ENCODE measurements at places on chromosomes 7 and 10.

DNA sequence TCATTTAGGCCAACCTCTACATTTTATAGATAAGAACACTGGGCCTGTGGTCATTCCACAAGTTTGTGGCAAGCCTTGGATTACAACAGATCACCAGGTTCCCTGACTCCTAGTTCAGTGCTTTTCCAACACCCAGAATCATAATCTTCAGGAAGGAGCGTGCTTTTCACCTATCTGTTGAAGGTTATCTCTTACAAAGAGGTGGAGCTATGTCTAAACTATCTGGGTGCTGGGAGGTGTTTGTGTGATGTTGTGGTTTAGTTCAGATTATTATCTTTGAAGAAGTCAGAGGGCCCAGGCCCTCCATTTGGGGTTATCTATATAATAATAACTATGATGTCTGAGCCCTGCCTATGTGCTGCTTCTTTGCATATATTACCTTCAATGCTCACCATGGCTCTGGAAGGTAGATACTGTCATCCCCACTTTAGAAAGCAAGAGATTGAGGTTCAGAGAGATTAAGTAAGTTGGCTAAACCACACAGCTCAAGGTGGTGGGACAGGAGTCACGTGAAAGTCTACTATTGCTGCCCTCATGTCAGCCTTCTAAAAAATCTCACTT, 24.0 kb downstream of the IL2RA start:
- no peaks in the 10 kb centered on the region for H3K4me1 ChIP-seq
- no peaks in the 10 kb centered on the region for H3K27me3 ChIP-seq
- no peak overlapping the region for H3K4me3 ChIP-seq
- no peak for DNase-seq
- H3K36me3 ChIP-seq: no peaks in the 10 kb centered on the region

GRCh38 chr10:99235658-99236626, at the start of gene HPSE2:
Gene HPSE2, minus strand, starts transcription at chr10:99235852.
- no peak for DNase-seq
- peak within 1 kb of the TSS; percentile 70 for H3K27ac ChIP-seq
- H3K36me3 ChIP-seq: no peaks in the 10 kb centered on the region

GRCh38 chr10:7042419-7043054, 368.3 kb downstream of the SFMBT2 start:
- no peak overlapping the region for H3K4me3 ChIP-seq
- H3K4me1 ChIP-seq: no peaks in the 10 kb centered on the region
- no peaks in the 10 kb centered on the region for H3K27me3 ChIP-seq
- H3K36me3 ChIP-seq: no peaks in the 10 kb centered on the region
- no peak for DNase-seq

GRCh38 chr10:77574438-77574837, 63.2 kb downstream of the KCNMA1 start:
- no peaks in the 10 kb centered on the region for H3K27me3 ChIP-seq
- DNase-seq: no peak
- no peak overlapping the region for H3K4me3 ChIP-seq
- H3K4me1 ChIP-seq: peaks cover 18% of the 10 kb centered on the region
- no peak overlapping the region for H3K27ac ChIP-seq
- H3K36me3 ChIP-seq: no peaks in the 10 kb centered on the region

GRCh38 chr7:696812-697551, 29.5 kb upstream of the DNAAF5 start:
- no peak overlapping the region for H3K4me3 ChIP-seq
- no peaks in the 10 kb centered on the region for H3K27me3 ChIP-seq
- no peak for DNase-seq
- H3K36me3 ChIP-seq: no peaks in the 10 kb centered on the region
- H3K4me1 ChIP-seq: no peaks in the 10 kb centered on the region

DNA sequence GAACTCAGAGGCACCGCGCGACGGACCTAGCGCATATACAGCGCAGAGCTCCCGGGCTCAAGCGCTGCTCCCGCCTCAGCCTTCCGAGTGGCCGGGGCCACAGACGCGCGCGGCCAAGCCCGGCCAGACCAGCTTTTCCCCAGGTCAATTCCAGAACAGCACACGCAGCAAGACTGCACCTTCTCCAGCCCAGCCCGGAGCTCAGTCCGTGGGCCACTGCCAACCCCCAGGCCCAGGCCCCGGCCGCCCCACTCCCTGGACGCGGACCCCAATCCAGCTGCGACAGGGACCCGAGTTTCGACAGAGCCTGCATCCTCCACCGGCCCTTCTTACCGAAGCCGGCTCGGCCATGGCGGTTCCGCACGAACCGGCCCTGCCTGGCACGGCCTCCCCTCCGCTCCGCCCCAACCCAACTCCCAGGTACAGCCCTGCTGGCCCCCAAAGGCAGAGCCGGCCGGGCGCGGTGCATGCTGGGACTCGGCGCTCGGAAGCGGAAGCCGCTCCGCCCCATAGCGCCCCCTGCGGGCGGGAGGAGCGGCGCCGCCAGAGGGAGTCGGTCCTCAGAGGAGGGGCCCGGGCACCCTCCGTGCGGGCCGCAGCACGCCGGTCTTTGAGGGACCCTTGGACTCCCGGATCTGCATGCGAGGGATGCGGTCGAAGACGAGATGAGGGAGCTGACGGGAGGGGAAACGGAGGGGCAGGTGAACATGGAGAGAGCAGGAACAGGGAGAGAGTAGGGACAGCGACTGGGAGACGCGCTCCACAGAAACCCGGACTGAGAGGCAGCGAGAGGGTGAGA, at the start of gene ZNF425:
Gene ZNF425, minus strand, starts transcription at position 462 of the 799 bp plus-strand sequence. Its CDS starts 111 bp downstream, at position 351.
- no peaks in the 10 kb centered on the region for H3K27me3 ChIP-seq
- H3K4me3 ChIP-seq: peak within 1 kb of the TSS; percentile 83
- peak; percentile 96 for DNase-seq
- H3K4me1 ChIP-seq: peaks cover 13% of the 10 kb centered on the region

DNA sequence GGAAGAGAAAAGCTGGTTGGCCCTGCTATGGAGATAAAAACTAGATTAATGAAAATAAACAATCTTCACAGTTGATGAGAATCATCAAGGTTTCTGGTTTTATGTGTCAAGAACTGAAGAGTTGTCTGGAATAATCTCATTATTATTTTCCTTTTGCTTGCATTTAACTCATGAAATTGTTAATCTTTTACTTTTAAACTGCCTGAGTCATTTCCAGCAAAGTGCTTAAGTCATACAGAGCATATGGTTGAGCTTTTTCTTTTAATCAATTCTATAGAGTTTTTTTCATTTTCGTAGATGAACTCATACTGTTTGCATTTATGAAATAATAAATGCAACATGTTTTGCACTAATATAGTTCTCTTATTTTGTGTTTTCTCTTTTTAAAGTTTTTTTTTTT, 747.9 kb downstream of the NXPH1 start:
- no peak for DNase-seq
- no peak overlapping the region for H3K27ac ChIP-seq
- H3K36me3 ChIP-seq: no peaks in the 10 kb centered on the region
- no peak overlapping the region for H3K4me3 ChIP-seq
- H3K27me3 ChIP-seq: no peaks in the 10 kb centered on the region
- H3K4me1 ChIP-seq: no peaks in the 10 kb centered on the region

DNA sequence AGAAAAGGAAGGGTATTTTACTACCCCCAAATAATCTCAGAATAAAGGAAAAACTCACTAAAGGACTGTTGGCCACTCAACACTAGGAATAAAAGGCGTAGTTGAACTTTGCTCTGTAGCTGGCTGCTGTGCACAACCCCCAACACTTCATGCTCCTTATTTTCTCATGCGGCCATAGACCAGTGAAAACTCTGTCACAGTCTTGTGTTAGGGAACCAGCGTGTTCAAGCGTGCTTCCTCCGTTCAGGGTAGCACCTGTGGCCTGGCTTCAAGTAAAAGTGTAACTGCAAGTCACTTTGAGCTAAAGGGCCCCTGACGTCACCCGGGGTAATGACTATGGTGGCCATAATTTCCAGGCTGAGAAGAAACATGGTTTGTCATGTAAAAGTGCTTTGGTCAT, 27.0 kb downstream of the BLNK start:
- no peak overlapping the region for H3K4me3 ChIP-seq
- H3K27ac ChIP-seq: no peak overlapping the region
- no peaks in the 10 kb centered on the region for H3K27me3 ChIP-seq
- DNase-seq: no peak

DNA sequence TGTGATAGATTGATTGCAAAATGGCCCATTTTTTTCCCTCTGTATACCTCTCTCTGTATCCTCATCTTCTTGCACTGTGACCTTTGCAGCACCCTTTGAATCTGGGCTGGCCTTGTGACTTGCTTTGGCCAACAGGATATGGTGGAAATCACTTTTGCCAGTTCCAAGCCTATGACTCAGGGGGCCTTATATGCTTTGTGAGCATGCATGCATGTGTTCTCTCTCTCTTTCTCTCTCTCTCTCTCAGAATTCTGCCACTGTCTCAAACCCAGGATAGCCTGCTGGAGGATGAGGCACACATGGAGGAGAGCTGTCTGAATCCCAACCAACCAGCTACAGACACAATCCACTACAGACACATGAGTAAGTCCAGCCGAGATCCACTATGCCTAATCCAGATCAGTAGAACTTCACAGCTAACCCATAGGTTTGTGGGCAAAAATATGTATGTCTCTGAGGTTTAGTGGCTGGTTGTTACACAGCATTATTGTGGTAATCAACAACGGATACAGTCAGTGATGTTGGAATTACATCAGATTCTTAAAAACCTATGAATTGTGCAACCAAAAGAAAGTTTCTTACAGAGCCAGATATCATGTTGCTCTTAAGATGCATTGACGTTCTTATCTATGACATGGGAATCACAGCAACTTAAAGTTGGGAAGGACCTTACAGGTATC, 41.8 kb upstream of the ABCB4 start:
- H3K27me3 ChIP-seq: no peaks in the 10 kb centered on the region
- H3K27ac ChIP-seq: no peak overlapping the region
- no peak overlapping the region for H3K4me3 ChIP-seq
- no peak for DNase-seq
- no peaks in the 10 kb centered on the region for H3K4me1 ChIP-seq

DNA sequence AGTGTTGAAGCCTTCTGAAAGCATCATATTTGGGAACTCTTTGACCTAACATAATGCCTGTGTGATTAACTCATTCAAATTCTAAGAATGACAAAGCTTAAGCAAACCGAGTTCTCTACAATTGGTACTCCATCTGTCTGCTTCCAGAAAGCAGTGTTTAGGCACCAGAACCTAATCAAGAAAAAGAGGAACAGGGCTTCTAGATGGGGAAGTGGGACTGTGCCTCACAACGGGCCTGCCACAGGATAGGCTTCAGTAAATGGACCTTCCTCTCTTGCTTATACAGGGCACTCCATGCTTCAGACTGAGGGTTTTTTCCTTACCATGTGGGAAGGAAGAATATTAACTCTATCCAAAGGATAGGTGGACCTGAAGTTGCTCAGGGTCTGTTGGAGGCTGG, 808.1 kb downstream of the XPNPEP1 start:
- H3K27ac ChIP-seq: no peak overlapping the region
- H3K36me3 ChIP-seq: no peaks in the 10 kb centered on the region
- H3K4me1 ChIP-seq: no peaks in the 10 kb centered on the region

DNA sequence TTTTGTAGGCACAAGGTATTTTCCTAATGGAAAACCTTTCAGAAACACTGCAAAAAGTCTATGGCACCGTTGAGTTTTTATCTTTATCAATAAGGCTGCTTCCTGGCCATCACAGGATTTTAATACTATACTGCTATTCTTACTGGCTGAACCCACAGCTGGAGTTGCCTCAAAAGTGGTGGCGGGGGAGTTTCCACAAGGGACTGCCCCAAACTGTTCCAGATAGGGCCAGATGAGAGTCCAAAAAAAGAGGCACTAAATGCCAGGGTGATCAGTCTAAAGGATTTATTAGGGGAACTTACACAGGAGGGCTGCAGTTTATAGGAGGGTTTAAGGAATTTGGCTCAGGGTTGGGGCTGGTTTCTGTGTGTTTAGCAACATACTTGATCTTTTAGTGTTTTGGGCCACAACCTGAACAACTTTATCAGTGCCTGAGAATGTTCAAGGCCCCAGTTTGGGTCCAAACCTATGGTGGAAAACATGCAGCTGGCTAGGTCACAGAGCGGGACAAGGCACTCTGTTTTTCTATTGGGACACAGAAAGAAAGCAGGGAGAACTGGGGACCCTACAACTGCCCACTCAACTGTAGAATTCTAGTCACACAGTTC, 41.4 kb downstream of the STAM start:
- H3K4me3 ChIP-seq: no peak overlapping the region
- H3K4me1 ChIP-seq: peaks cover 23% of the 10 kb centered on the region
- H3K36me3 ChIP-seq: no peaks in the 10 kb centered on the region
- H3K27ac ChIP-seq: no peak overlapping the region

- DNase-seq: no peak
- no peaks in the 10 kb centered on the region for H3K27me3 ChIP-seq
- no peak overlapping the region for H3K27ac ChIP-seq
- H3K36me3 ChIP-seq: no peaks in the 10 kb centered on the region
- no peak overlapping the region for H3K4me3 ChIP-seq
Measured at GRCh38 chr7:33044986-33045385, 17.6 kb downstream of the NT5C3A start.

- no peak overlapping the region for H3K4me3 ChIP-seq
- no peaks in the 10 kb centered on the region for H3K4me1 ChIP-seq
- no peak overlapping the region for H3K27ac ChIP-seq
- no peaks in the 10 kb centered on the region for H3K27me3 ChIP-seq
- no peaks in the 10 kb centered on the region for H3K36me3 ChIP-seq
Measured at GRCh38 chr10:98370831-98371820, 43.9 kb downstream of the PYROXD2 start.

All from tibial artery (tissue), 4 donors.